ENCODE measurements at places on chromosomes 1 and 21.

- no peak for DNase-seq
These were observed 20.9 kb upstream of the PDXK start for GRCh38 chr21:43697758-43698643.

DNA sequence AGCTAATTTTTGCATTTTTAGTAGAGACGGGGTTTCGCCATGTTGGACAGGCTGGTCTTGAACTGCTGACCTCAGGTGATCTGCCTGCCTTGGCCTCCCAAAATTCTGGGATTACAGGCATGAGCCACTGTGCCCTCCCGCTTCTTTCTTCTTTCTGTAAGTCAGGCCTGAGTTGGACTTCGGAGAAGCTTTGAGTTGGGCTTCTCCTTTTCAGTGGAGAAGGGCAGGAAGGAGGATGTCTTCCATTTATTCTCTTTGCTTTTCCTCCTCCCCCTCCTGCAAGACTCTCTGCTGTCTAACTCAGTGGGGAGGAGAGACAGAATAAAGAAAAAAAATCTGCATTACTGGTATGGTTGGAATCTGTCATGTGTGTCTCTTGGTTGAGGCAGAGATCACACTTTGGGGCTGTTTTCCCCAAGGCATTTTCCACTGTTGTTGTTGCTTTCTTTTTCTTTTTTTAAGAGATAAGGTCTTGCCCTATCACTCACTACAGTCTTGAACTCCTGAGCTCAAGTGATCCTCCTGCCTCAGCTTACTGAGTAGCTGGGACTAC lies 13.2 kb upstream of the DEGS1 start:
- DNase-seq = no peak

DNA sequence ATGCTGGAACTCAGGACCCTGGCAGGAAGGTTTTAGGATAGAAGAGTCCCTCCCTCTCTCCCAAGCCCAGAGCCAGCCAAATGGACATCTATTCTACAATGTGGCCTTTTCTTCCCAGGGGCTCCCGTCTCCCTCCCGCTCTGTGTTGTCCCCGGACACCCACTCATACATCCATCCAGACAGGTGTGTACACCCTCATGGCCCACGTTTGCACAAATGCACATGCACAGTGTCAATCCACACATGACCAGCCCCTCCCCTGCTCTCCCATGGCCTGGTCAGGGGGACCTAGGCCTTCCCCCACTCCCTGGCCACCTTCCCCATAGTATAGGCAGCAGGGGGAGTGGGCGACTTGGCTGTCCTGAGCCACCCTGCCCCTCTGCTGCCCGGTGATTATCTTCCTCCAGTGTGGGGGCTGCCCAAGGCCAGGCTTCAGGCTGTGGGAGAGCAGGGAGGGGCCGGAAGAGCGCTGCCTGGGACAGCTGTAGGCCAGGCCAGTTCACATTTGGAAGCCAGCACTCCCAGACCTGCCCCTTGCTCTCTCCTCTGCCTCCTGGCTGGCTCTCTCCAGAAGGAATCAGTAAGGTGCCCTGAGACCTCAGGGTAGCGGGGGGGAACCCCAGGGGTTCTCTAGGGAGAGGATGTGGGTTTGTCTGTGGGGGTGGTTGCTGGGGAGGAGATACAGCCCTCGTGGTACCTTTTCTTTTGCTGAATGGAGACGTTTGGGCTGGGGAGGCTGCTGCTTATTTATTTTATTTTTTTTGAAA lies 4.1 kb upstream of the PTPN7 start:
- DNase-seq = no peak

DNA sequence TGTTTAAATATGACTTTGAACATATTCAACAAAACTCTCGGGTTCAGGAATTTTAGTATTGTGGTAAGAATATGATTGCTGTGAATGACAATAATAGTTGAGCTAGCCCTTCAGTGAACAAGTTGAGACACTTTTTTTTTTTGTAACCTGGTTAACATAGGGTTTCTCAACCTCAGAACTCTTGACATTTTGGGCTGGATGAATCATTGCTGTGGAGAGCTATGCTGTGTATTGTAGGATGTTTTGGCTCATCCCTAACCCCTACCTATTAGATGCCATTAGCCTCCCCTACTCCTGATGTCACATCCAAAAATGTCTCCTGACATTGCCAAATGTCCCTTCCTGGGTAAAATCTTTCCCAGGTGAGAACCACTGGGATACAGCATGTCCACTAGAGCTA lies 113.7 kb downstream of the RUNX1 start:
- DNase-seq = no peak

- DNase-seq = no peak
These were observed 60.0 kb upstream of the ROR1 start for GRCh38 chr1:63713627-63714481.

Measured in head of caudate nucleus (tissue), 42 donors.